ENCODE measurements at places on chromosomes 4 and X.

- no peak for DNase-seq
These were observed 47.0 kb downstream of the SPRY1 start for GRCh38 chr4:123443401-123444289.

DNA sequence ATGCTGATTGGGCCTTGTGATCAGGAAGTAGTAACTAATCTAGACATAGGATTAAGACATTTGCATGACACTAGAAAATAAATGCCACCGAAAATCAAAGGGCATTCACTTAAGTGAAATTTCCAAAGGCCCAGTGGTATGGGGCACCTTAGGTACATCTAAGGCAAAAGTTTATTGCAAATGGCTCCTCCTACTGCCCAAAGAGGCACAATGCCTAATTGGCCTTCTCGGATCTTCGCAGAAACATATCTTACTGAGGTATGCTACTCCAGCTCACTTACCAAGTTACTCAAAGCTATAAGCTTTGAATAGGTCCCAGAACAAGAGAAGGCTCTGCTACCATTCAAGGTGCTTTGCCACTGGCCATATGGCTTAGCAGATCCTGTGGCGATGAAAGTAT lies 174.8 kb upstream of the CXCL13 start:
- DNase-seq: no peak

GRCh38 chr4:41611881-41612871 lies 74.2 kb downstream of the LIMCH1 start:
- DNase-seq: no peak

DNA sequence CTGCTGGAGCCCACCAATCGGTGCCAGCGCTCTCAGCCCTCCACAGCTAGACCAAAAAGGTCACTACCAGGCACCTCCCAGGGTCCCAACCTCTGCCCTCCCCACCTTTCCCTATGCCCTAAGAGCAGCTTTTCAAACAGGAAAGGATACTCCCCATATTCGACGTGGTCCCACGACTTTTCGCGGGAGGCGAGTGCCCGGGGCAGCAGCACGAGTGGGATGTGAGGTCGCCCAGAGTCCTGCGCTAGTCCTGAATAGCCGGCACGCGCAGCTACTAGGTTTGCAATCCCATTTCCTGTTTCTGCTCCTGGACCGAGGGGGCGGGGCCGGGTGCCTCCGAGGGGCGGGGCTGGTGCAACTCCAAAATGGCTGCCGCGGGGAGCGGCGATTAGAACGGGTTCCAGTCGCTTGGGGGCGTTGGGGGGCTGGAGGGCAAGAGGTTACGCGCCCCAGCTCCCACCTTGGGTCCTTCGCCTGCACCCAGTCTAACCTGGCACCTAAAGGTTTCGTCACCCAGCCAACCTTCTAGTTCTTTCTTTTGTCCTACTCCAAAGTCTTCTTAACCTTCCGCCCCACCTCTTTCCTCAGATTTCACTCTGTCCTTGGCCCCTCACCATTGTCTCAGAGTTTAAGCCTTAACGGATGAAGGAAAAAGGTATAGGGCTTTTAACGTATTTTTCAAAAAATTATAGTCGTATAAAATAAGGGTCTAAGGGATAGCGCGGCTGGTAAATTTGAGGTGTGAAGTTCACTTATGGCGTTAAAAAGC lies 85.0 kb upstream of the TENT5D start:
- no peak for DNase-seq

- DNase-seq: no peak
These were observed 310.8 kb downstream of the AFF2 start for GRCh38 chrX:148811236-148811635.

DNA sequence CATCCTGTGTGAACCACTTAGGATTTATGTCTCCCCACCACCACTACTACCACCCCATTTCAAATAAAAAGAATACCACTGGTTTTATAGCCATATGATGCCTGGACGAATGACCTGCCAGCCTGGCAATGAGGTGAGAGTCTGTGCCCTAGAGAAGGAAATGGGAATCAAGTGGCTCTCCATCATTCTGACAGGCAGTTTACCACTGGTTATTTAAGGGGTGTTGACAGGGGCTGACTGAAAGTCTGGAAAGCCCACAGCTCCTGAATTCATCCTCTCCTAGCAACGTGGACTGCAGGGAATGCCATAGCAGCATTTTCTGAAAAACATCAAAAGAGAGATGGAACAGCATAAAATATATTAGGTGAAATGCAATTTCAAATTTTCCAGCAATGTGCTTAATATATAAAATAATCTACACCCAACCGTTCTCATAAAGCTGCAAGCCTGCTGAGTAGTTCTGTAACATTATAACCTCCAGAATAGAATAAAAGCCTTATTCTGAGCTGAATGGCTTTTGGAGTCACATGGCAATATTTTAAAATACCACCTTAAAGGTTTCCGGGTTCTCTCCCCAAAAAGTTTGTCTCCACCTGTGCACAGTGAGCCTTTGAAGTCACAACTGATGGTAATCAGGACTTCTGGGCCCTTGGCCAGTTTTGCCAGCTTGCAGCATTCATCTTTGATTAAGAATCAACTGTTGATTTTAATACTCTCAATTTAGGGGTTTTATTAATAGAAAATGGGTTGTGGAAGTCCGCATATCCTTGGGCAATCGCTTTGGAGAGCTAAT lies 121.5 kb downstream of the DCTD start:
- no peak for DNase-seq
